CD8-positive, alpha-beta memory T cell (primary cell): ENCODE measurements at places on chromosomes 2 and 18. TPM values are rescaled to one million over a fixed set of nuclear protein-coding genes. Genes with fewer than 3 reads are reported as not detected.

TMEM182 gene
- 3.8 TPM for total RNA-seq

SPDYA gene
- total RNA-seq = 0.83 TPM

LINC00305 gene
- total RNA-seq = not detected

KRCC1 gene
- total RNA-seq = 14.1 TPM

L3MBTL4 gene
- 0.07 TPM for total RNA-seq

CHRND gene
- total RNA-seq = not detected

MSTN gene
- total RNA-seq = not detected

CENPO gene
- 43.0 TPM for total RNA-seq

SERPINB4 gene
- total RNA-seq = not detected

LYPD6 gene
- total RNA-seq = not detected

MCM6 gene
- 178 TPM for total RNA-seq

CYBRD1 gene
- 1.2 TPM for total RNA-seq

SERPINB11 gene
- total RNA-seq = not detected

INPP5D gene
- total RNA-seq = 51.0 TPM

CDH2 gene
- not detected for total RNA-seq

SGPP2 gene
- 7.6 TPM for total RNA-seq

DNA sequence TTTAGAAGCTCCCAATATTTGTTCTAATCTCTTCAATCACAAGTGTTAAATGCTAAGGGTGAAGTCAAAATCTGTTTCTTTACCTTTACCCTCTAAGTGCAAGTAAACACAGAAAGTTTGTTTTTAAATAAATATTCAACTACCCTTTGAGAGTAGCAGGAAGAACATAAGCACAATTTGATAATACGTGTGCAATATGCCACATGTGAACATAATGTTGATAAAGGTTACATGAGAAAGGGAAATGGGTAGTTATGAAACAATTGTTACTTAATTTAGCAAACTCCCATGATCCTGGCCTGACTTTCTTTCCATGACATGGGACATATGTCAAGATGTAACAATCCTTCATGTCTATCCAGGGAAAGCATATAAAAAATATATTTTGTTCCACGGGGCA lies 7.1 kb downstream of the SPRED2 start:
- no peak for DNase-seq

DNA sequence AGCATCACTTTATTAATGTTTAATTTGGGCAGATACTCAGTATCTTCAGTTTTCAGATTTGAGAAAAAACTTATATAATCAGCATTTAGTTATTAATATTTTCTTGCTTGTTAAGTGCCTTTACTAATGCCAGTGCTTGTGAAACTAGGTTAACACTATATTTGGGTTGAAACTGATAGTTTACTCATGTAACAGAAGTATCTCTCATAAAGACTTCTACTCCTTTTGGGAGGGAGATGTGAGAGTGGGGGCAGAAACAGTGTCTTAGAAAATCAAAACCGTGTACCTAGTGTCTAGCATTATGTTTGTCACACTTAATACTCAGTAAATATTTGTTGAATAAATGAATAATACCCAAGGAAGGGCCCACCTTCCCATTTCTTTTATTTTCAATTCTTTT lies 129.5 kb downstream of the MSTN start:
- no peak for DNase-seq

DNA sequence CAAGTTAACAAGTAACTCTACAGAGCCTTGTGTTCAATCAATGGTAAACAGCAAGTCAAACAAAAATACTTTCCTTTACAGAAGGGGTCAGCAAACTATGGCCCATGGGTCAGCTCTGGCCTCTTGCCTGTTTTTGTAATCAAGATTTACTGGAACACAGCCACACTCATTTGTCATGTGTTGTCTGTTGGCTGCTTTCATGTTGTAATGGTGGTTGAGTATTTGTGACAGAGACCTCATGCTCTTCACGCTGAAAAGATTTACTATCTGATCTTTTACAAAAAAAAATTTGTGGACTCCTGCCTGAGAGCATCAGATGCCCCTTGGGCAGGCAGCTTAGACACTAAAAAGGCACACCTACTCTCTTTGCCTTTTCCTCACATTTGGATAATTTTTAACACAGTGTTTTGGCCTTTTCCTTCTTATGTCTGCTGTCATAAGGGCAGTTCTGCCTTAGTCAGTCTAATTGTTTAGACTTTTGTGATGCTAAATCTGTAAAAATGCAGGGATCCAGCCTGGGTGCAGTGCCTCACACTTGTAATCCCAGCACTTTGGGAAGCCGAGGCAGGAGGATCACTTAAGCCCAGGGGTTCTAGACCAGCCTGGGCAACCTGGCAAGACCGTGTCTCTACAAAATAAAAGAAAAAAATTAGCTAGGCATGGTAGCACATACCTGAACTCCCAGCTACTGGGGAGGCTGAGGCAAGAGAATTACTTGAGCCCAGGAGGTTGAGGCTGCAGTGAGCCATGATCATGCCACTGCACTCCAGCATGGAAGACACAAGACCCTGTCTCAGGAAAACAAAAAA lies 18.3 kb downstream of the IL1B start:
- no peak for DNase-seq

DNA sequence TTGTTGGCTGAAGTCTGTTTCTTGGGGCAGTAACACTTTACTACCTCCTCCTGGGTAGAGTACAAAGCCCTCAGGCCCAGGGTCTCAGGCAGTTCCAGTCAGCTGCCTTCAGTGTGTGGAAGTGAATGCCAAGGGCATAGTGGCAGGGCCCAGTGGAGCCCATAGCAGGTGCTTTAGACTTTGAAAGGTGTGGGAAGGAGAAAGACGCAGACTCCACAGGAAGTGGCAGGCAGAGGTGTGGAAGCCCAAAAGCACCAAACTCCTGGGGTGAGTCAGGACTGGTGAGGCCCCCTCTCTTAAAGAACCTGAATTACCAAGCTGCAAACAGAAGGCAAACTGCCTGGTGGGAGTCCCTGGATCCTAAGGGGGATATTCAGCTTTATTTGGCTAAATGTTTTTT lies 45.3 kb downstream of the ADAM23 start:
- DNase-seq = no peak

DNA sequence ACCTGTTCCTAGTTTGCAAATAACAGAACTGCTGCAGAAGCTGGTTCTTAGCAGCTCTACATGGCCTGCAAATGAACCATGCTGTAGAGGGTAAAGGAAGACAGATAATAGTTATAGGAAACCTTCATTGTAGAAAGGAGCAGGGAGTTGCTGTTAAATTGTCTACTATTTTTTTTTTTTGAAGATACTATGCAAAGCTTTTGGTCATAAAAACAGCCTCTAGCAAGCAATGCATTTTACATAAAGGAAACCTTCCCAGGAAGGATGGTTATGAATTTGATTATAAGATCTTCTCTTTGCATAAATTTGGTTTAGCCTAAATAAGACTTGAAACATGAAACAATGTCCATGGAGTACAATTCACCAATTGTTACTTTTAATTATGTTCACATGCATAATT lies 793.4 kb downstream of the SLC4A3 start:
- no peak for DNase-seq

DNA sequence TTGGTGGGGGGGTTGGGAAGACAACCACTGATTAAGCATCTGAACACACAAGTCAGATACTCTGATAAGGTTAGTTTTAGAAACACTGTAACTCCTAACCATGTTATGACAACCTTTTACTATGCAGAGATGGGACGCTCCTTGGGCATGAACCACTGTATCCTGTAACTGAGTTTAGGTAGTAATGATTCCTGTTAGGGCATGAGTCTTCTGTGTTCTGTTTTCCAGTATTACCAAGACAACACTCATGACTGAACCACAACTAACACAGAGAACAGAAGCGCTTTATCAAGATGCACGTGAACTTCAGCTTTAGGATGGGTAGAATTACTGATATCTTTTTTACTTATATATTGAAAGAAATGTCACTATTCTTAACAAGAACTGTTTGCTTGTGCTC lies 14.1 kb upstream of the CREB1 start:
- no peak for DNase-seq

- DNase-seq = no peak
These were observed 8.6 kb upstream of the RALB start for GRCh38 chr2:120243875-120244553.

DNA sequence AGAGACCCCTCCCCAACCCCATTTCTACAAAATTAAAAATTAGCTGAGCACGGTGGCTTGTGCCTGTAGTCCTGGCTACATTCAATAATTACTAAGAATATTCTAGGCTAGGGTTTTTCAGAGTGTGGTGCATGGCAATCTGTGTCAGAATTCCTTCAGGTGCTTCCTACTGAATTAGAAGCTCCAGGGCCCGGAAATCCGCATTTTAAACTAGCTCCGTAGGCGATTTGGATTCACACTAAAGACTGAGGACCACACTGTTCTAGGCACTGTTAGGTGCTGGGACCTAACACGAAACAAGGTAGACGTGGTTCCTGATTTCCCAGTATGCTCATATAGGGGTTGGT lies 628 bp upstream of the ZFAND2B start:
- DNase-seq = no peak

GRCh38 chr2:130391058-130391871 lies 35.4 kb downstream of the PTPN18 start:
- peak; percentile 45 for DNase-seq

DNA sequence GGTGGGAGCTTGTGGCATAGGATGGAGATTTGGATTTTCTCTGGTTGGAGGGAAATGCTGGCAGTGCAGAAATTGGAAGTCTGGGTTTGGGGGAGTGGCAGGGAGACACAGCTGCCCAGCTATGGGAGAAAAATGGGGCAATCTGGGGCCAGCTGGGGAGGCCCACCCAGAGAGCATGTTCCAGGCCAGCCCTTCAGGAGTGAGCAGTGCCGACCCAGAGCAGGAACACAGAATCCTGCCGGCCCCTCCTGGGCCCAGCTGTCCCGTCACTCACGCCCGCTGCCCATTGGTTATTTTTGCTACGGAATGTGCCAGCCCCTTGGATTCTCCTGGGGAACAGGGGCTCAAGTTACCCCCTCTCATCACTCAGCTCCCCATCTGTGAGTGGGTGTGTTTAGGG lies 4.9 kb downstream of the SPEG start:
- no peak for DNase-seq

- no peak for DNase-seq
These were observed 37.9 kb upstream of the EVA1A start for GRCh38 chr2:75598589-75599155.

DNA sequence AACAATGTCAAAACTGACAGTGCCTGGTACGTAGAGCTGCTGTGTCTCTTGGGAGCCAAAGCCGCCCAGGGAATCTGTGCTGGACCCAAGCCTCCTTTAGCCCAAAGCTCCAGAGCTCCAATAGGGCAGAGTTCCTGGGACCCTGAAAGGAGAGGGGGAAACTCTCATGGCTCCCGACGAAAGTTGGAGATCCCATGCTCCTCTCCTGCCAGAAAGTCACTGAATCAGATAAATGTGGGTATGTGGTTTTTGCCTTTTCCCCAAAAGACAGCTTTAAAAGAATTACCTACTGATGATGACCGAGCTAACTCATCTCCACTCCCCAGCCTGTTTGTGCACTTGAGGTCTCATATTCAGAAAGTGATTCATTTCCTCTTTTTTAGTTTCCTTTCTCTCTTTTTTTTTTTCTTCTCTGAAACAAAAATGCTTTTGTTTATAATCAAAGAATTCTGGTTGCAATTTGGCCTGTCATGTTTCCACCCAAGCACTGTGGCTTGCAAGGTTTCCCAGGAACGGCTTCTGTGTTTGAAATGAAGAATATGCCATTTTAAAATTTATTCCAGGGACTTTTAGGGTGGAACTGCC lies 14.1 kb upstream of the PMAIP1 start:
- peak; percentile 8 for DNase-seq

DNA sequence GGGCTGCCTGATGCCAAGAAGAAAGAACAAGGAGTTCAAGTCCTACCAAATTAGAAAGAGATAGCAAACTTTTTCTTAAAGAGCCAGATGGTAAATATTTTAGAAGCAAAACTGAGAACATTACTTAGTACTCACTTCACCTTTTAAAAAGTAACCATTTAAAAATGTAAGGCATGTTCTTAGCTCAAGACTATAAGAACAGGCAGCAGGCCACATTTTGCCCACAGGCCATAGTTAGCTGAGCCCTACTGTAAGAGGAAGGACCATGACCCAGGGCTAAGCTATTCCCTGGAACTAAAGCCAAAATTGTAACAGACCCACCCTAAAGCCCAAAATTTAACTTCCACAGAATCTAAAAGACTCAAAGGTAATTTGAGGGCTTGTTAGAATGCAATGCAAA lies 31.3 kb downstream of the USP40 start:
- DNase-seq = no peak

GRCh38 chr2:3451169-3451568 lies 68.2 kb downstream of the ADI1 start:
- DNase-seq = no peak

- DNase-seq = no peak
These were observed 888.4 kb downstream of the TSN start for GRCh38 chr2:122643725-122644329.

DNA sequence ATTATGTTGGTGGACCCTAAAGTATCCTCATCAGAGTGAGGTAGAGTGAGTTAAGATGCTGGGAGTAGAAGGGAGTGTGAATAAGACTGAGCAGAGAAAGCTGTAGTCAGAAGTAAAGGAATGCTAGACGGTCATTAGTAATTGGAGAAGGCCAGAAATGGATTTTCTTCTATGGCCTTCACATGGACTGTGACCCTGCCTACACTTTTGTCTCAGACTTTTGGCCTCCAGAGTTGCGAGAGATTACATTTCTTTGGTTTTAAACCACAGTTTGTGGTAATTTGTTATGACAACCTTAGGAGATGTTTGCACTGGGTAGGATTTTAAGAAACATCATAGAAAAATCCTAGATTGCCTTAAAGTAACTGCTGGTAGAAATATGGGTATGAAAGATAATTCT lies 1267.7 kb upstream of the TMEFF2 start:
- DNase-seq = no peak

- no peak for DNase-seq
These were observed 50.9 kb upstream of the MAPK4 start for GRCh38 chr18:50509012-50509411.

GRCh38 chr2:74162951-74163350 lies 15.2 kb upstream of the BOLA3 start:
- DNase-seq = no peak

GRCh38 chr18:48832938-48833700 lies 117.6 kb downstream of the SMAD7 start:
- peak; percentile 45 for DNase-seq

- DNase-seq = no peak
These were observed 21.3 kb downstream of the MALT1 start for GRCh38 chr18:58692422-58693185.

- DNase-seq = no peak
These were observed 271.9 kb downstream of the CCDC85A start for GRCh38 chr2:56455642-56456041.

- no peak for DNase-seq
These were observed 275.9 kb upstream of the TCF4 start for GRCh38 chr18:55863876-55864275.

- peak; percentile 6 for DNase-seq
These were observed at the start of gene CD302 for GRCh38 chr2:159797543-159798375. CD302 (minus strand) TSS chr2:159798208; CDS start chr2:159798198, 10 bp downstream.

GRCh38 chr18:27614951-27615844 lies 430.1 kb upstream of the CHST9 start:
- no peak for DNase-seq
